Pericardium fibroblast (primary cell): ENCODE measurements at places on chromosomes 7 and 10. TPM values are rescaled to one million over a fixed set of nuclear protein-coding genes. Genes with fewer than 3 reads are reported as not detected.

Gene ZNF33B
- total RNA-seq = 3.9 and 49.4 TPM in 2 replicates

Gene VSIR
- total RNA-seq = 28.3 and 82.9 TPM in 2 replicates

Gene STEAP2
- 2.9 and 6.4 TPM in 2 replicates for total RNA-seq

Gene MMP21
- total RNA-seq = not detected in 2 replicates

Gene SLC39A12
- total RNA-seq = not detected in 2 replicates

Gene NSUN5
- 11.8 and 22.1 TPM in 2 replicates for total RNA-seq

Gene SLC18A2
- total RNA-seq = not detected in 2 replicates

Gene SAMD9
- total RNA-seq = 4.5 and 7.8 TPM in 2 replicates

Gene HMX2
- not detected in 2 replicates for total RNA-seq

Gene YAE1
- total RNA-seq = 21.9 and 31.0 TPM in 2 replicates

Gene OR6B1
- total RNA-seq = not detected in 2 replicates

Gene GIMAP8
- total RNA-seq = not detected in 2 replicates

Gene CDNF
- total RNA-seq = 0.09 and 4.8 TPM in 2 replicates

Gene IDI2
- not detected in 2 replicates for total RNA-seq

Gene GIMAP6
- not detected in 2 replicates for total RNA-seq

Gene CYREN
- 32.6 and 37.7 TPM in 2 replicates for total RNA-seq

Gene PI4K2A
- 20.1 and 23.7 TPM in 2 replicates for total RNA-seq

Gene CNOT4
- total RNA-seq = 9.0 and 9.2 TPM in 2 replicates

Gene TMEM196
- 0.34 and 1.5 TPM in 2 replicates for total RNA-seq

Gene GPR85
- 0.35 and 7.6 TPM in 2 replicates for total RNA-seq

Gene NHLRC2
- total RNA-seq = 13.9 and 14.1 TPM in 2 replicates

Gene ATOH7
- not detected in 2 replicates for total RNA-seq

Gene SORCS3
- not detected in 2 replicates for total RNA-seq

Gene LRMDA
- 0.12 and 0.17 TPM in 2 replicates for total RNA-seq

Gene DENND2A
- 8.8 and 15.3 TPM in 2 replicates for total RNA-seq

Gene LRRC17
- 76.1 and 264 TPM in 2 replicates for total RNA-seq

Gene ZNF775
- 6.4 and 8.2 TPM in 2 replicates for total RNA-seq

Gene PAX4
- not detected in 2 replicates for total RNA-seq

Gene IFIT1
- total RNA-seq = 12.6 and 23.2 TPM in 2 replicates

Gene INSYN2A
- under 0.01 TPM in 2 replicates for total RNA-seq

Gene EIF5AL1
- total RNA-seq = 0.34 and 0.47 TPM in 2 replicates

Gene SLC18A3
- total RNA-seq = not detected in 2 replicates

Gene COL13A1
- total RNA-seq = 3.3 and 4.9 TPM in 2 replicates

Gene PDZD7
- 0.35 and 1.4 TPM in 2 replicates for total RNA-seq

Gene GPR158
- total RNA-seq = 0.09 and 2.6 TPM in 2 replicates

Gene SAP25
- 0.93 and 2.4 TPM in 2 replicates for total RNA-seq

Gene BEND7
- 0.43 and 1.6 TPM in 2 replicates for total RNA-seq

Gene CLCN1
- total RNA-seq = not detected in 2 replicates

Gene KBTBD2
- total RNA-seq = 19.1 and 33.6 TPM in 2 replicates

Gene NEBL
- 14.7 and 77.5 TPM in 2 replicates for total RNA-seq

Gene PAPOLB
- total RNA-seq = 0.12 TPM in 1 of 2 replicates, not detected in the other

Gene MKX
- 0.51 TPM in 1 of 2 replicates, not detected in the other for total RNA-seq

Gene UPK3B
- 8.6 TPM in 1 of 2 replicates, not detected in the other for total RNA-seq

Gene PHTF2
- total RNA-seq = 12.6 and 16.7 TPM in 2 replicates

Gene SCART1
- total RNA-seq = 0.93 and 2.1 TPM in 2 replicates

Gene HUS1
- 6.2 and 27.7 TPM in 2 replicates for total RNA-seq

Gene MPP7
- total RNA-seq = 0.51 TPM in 1 of 2 replicates, not detected in the other

Gene TFPI2
- 58.6 and 395 TPM in 2 replicates for total RNA-seq

Gene TAS2R5
- total RNA-seq = 0.47 and 2.0 TPM in 2 replicates
